A172 (cell line): ENCODE measurements at places on chromosomes 11 and 22. TPM values are rescaled to one million over a fixed set of nuclear protein-coding genes. Genes with fewer than 3 reads are reported as not detected.

MUC15 gene
- 7.1 and 9.4 TPM in 2 replicates for total RNA-seq

OPCML gene
- total RNA-seq = not detected in 2 replicates

- DNase-seq = peak; percentile 82
Measured at GRCh38 chr11:1862588-1863351, 9.9 kb downstream of the LSP1 start.

DNA sequence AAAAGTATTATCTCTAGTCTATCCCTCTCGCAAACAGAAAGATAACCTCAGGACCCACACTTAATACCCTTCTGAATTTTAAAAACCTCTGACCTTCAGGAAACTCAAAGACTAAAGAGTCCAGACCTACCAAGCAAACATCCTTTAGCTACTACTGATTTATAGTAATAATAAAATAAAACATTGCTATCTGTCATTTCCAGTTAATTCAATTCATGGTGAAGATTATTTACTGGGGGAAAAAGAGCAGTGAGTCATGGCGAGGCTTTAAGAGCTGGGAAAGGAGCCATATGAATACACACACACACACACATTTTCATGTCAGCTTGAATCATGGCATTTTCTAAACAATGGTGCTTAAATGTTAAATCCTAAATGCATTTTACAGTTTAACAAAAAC, 87.1 kb downstream of the FAM76B start:
- peak; percentile 63 for DNase-seq

KRTAP5-9 gene
- not detected in 2 replicates for total RNA-seq

- no peak for DNase-seq
Measured at GRCh38 chr22:31950226-31950625, 5.9 kb downstream of the YWHAH start.

DNA sequence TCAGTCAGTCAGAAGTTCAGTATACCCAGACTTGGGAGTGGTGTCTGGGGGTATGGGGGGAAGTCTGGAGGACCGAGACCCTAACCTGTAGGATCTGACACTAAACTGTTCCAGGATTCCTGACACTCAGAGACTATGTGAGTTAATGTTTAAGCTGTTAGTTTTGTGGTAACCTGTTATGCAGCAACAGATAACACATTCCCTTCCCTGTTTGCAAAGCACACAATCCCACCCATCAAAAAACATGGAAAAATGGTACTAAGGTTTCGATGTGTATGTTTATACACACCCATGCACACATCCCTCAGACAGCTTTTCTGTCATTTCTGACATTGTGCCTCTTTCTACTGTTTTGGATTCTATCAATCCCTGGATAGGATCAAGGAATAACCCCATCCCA, 27.6 kb downstream of the ZNF280B start:
- DNase-seq = no peak

DNA sequence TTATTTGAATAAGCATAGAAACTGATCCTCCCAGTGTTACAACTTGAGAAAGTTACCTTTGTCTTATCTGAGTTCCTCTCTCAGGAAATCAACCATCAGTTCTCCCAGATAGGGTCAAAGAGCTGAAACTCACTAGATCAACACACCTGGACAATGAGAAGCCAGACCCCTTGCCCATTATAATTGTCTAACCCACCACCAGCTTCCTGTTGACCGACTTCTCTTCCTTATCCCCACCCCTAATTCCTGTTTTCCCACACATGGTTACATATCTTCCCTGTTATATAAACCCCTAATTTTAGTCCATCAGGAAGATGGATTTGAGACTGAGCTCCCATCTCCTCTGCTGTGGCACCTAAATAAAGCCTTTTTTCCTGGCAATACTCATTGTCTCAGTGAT, 6.9 kb downstream of the SLC5A4 start:
- DNase-seq = no peak
